ENCODE measurements at places on chromosomes 13 and 19.

GRCh38 chr19:5123646-5124045 lies 154.7 kb downstream of the KDM4B start:
- no peak for DNase-seq

DNA sequence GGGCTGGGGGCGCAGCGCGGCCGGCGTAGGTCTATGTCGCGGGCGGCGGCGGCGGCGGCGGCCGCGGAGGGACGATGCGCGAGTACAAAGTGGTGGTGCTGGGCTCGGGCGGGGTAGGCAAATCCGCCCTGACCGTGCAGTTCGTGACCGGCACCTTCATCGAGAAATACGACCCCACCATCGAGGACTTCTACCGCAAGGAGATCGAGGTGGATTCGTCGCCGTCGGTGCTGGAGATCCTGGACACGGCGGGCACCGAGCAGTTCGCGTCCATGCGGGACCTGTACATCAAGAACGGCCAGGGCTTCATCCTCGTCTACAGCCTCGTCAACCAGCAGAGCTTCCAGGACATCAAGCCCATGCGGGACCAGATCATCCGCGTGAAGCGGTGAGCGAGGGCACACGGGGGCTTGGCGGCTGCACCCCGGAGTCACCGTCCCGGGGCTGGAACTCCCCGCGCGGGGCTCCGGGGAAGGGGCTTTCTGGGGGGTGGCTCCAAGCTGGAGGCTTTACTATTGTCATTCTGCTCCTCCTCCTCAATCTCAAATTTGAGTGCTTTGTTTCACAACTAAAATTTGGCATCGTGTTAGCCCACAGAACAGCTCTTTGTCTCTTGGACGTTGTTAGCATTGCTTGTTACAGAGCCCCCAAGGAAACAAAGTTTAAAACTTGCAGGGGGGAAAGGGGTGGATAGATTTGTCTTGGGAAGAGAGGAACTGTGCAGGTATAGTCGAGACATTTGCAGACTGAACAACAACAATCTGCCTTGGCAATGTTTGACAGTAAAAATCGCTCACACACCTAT lies 630 bp downstream of the RAP2A start:
- peak; percentile 16 for DNase-seq

DNA sequence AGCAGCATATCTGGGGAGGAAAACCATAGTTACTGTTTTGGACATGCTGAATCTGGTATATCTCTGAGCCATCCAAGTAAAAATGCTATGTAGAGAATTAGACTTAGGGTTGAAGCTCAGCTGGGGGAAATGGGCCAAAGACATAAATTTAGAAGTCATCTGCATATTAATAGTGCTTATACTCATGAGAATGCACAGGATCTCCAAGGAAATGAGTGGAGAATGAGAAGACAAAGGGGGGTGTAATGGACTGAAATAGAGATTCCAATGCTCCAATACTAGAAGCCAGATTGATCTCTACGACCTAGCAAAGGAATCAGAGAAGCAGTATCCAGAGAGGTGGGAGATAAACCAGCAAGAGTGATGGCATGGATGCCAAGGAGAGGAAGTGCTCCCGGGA lies 10.3 kb upstream of the FAM124A start:
- no peak for DNase-seq

GRCh38 chr19:2136796-2137195 lies 14.6 kb downstream of the AP3D1 start:
- no peak for DNase-seq

- DNase-seq: peak; percentile 25
These were observed 15.2 kb downstream of the UPF1 start for GRCh38 chr19:18846862-18847548.

- DNase-seq: no peak
These were observed 21.7 kb downstream of the PHF11 start for GRCh38 chr13:49517461-49517860.

All from stimulated activated CD8-positive, alpha-beta memory T cell treated with anti-CD3 and anti-CD28 coated beads, Interleukin-2, amount 100 ng/mL, for 1 hour (primary cell).